Caco-2 (cell line): ENCODE measurements at places on chromosomes 12 and 14. TPM values are rescaled to one million over a fixed set of nuclear protein-coding genes. Genes with fewer than 3 reads are reported as not detected.

Gene STON2
- 37.1 and 43.5 TPM in 2 replicates for total RNA-seq

Gene POTEG
- total RNA-seq, result not detected in 2 replicates

Gene NKX2-8
- 0.23 TPM in 1 of 2 replicates, not detected in the other for total RNA-seq

Gene RPGRIP1
- total RNA-seq, result 0.12 TPM in 1 of 2 replicates, not detected in the other

Gene LPCAT3
- total RNA-seq, result 142 and 155 TPM in 2 replicates

Gene KLRK1
- total RNA-seq, result 0.18 and 0.28 TPM in 2 replicates

Gene SMAGP
- total RNA-seq, result 95.1 and 108 TPM in 2 replicates
